Panc1 (cell line): ENCODE measurements at places on chromosomes 6 and 20.

DNA sequence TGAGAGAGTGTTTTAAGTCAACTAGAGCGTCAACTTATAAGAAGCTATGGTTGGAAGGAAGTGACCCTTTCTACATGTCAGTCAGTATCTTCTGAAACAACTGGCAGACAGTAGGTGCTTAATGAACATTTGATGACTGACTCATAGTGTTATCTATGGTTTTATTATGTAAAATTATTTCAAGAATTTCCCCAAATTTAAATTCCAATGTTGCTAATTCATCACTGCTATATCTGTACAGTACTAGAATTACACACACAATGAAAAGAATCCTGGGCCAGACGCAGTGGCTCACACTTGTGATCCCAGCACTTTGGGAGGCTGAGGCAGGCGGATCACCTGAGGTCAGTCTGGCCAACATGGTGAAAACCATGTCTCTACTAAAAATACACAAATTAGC, 721.4 kb upstream of the FLRT3 start:
- DNase-seq = no peak

GRCh38 chr20:17889226-17889625, 79.4 kb downstream of the SNX5 start:
- no peak for DNase-seq

GRCh38 chr6:74117113-74117512, 421.1 kb downstream of the CD109 start:
- no peak for DNase-seq

GRCh38 chr6:1435806-1436205, 46.4 kb downstream of the FOXF2 start:
- DNase-seq = no peak

DNA sequence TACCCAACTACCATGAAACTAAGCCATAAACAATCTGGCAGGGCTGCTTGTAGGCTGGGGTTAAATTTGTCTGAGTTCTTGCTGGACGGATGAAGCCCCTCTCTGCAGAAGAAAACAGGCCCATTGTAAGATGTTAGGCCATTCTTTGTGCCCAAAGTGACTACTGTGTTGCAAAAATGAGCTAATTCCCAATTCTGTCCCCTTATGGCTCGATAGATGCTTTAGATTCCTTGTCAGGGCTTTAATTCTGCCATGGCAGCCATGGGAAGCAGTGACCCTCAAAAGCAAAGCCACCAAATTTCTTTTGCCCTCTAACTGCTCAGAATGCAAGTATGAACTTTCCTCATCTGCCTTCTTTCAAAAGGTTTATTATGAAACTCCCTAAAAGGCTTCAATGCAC, 45.2 kb downstream of the LAMA4 start:
- DNase-seq = no peak

DNA sequence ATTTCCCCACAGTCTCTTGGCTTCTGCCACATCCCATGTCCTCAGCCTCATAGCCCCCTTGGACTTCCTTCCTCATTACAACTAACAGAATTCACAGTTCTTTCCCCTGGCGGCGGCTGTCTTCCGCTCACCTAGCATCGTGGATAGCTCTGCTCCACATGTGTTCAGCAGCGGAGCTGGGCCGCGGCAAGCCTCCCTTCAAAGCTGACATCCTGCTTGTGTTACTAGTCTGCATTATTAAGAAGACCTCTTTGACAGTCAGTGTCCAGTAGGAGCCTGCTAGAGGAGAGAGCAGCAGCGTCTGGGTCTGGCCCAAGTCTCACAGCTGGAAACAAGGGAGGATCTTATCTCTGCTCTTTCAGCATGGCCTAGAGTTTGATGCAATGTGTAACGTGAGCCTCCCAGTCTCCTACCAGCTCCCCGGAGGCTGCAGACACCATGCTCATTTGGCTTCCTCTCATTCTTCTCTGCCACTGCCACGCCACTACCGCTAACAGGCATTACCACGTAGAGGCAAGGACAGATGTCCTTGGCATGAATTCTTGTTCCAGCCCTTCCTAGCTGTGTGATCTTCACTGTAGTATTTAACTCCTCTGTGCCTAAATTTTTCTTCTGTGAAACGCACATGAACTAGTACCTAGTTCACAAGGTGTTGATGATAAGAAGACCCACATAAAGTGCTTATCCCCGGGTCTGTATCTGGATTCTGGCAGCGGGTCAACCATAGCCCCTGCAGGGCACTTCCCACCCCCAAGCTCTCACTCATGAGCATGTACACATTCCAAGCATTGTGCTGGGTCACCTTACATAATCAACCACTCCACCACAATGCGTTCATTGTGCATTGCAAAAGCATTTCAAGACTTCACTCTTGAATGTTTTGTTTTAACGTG, 107.1 kb upstream of the BACH2 start:
- DNase-seq = no peak

- no peak for DNase-seq
Observed at GRCh38 chr6:152636021-152636608, 1.0 kb downstream of the SYNE1 start.

DNA sequence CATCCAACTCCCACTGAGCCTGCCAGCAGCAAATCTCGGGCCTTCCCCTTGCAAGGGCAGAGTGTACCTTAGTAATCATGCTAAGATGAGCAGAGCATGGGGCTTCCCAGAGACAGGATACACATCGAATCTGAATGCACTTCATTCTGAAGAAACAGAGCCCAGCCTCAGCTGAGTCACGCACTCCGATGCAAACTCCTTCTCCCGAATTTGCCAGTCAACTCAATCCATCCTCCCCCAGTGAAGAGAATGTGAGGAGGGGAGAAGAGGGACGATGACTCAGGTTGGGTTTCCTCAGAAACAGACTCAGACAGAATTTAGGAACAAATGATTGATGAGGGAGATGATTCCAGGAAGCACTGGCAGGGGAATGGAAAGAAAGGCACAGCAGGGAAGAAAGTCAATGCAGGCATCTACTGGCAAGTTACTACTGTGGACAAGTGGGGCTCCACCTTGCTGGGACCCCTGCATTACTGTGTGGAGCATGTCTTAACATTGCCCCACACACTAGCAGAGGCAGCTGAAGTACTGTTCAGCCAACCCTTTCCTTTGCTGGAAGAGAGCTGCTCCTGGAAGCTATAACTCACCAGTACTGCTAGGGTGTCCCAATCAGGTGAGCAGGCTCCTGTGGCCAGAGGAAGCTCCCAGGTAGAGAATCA, 251.6 kb downstream of the ADGB start:
- DNase-seq = no peak

GRCh38 chr6:8175046-8175777, 72.9 kb upstream of the EEF1E1 start:
- no peak for DNase-seq

DNA sequence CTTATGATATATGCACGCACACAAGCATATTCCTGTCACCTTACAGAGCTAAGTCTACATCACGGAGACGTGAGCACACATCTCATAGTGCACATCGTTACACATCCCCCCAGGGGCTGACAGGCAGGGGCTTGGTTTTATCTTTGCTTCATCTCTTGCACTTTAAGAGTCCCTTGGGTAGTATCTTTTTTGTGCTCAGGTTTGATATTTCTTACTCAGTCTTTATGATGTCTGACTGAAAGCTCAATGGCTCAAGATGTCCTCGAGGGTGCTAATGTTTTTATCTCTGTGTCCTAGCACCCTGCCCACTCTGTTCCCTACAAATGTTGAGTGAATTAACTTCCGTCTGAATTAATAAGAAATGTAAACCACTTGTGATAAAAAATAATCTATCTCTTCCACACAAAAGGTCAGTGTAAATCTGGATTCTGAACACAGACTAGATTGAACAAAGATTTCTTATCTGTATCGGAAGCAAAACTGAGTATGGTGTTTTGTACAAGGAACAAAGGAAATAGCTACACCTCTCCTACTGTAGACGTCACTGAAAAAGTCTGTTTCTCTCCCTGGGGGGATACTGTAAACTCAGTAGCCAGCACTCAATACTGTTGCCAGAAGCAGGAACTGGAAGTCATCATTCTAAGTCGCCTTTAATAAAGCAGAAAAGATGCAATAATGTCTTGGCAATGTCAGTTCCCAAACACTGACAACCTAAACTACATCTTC, 195.1 kb downstream of the PRKN start:
- DNase-seq = no peak

GRCh38 chr6:158647501-158647900, 2.4 kb upstream of the SYTL3 start:
- DNase-seq = no peak

DNA sequence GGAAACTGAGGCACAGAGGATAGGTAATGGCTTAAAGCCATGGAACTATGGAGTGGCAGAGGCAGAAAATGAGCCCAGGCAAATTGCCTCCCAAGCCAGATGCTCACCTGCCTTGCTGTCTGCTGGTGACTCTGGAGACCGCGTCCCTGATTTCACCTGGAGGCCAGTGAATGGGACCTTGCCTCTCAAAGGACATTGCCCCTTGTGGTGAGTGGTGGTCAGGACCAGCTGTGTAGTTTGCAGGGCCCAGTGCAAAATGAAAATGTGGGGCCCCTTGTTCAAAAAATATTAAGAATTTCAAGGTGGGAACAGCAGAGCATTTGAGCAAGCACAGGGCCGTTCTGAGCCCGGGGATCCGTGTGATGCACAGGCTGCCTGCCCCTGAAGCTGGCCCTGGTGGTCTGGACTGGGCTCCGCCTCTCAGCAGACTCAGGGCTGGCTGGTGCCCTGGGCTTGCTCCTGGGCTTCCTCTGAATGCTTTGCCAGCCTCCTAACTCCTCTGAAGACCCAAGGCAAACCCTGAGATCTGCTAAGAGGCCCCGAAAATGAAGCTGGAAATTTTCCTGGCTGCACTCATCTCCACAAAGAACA, 19.8 kb upstream of the KCNG1 start:
- no peak for DNase-seq

GRCh38 chr6:14861491-14861943, 384.4 kb upstream of the JARID2 start:
- DNase-seq = no peak

GRCh38 chr20:36344517-36345132, 38.5 kb downstream of the DLGAP4 start:
- DNase-seq = no peak

DNA sequence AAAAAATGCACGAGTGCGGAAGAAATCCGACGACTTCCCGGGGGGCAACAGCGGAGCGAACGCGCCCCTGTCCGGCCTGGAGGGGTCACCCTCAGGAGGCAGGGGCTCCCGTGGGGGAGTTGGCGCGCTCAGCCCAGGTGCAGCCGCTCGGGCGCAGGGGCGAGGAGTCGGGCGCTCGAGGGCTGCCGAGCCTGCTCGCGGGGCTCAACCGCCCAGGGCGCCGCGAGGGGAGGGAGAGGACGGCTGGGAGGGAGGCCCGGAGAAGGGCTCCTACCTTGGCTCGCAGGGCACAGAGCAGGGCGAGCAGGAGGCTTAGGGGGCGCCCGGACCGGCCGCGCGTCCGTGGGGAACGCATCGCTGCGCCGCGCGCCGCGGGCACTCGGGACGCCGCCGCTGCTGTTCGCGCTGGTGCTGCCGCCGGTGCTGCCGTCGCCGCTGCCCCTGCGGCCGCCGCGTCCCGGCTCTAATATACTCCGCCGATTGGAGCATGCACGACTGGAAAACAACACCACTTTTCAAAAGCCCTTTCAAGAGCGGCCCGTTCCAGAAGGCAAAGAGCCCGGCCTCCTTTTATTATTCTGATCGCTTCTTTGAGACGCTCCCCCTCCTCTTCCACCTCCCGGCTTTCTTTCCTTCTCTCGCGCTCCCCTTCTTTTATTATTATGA, 490 bp downstream of the JAG1 start:
- DNase-seq = no peak

DNA sequence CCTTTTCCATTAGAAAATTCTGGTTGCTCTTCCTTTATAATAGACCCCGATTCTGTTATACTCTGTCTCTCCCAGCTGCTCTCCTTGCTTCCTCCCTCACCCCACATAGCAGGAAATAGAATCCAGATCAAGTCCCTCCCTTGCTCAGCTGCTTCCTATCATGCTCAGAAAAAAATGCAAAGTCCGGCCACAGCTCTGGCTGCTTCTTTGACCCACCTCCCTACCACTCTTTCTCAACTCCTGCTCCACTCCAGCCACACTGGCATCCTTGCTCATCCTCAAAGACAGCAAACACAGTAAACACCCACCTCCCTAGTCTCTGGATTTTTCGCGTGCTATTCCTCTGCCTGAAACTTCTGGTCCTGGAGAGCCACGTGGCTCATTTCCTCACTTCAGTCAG, 9.1 kb upstream of the SLC22A16 start:
- DNase-seq = no peak

DNA sequence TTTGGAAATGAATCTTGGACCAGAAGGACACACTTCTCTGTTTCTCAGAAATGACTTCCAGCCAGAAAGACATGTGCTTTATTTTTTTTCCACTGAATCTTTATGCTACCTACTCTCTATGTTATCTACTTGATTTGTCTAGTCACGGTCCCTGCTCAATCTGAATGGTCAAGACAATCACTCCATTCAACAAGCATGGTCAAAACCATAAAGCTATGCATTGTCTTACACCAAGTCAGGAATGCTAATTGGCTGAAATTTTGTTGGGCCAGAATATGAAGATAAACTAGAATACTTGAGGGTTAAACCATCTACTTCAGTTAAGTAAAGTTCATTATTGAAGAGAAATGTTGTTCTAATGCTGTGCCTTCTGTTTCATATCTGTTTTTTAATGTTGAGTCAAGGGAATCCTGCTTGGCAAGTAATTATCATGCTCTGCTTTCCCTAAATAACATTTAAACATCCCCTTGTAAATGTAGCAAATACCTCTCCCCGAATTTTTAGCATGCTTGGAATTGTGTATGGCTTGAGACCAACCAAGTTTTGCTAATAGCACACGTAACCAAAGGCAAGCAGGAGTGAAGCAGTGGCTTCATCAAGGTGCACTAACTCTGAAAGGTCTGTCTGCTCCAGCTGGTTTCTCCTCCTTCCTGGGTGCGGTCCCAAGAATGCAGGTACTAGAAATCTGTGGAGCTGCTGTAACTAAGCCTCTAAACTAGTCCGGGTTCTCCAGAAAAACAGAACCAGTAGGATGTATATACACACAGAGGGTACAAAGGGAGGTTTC, 190.3 kb upstream of the CDYL start:
- no peak for DNase-seq

GRCh38 chr6:145428706-145429105, 306.6 kb downstream of the EPM2A start:
- DNase-seq = no peak

GRCh38 chr20:10478930-10479329, 43.8 kb downstream of the SLX4IP start:
- no peak for DNase-seq

DNA sequence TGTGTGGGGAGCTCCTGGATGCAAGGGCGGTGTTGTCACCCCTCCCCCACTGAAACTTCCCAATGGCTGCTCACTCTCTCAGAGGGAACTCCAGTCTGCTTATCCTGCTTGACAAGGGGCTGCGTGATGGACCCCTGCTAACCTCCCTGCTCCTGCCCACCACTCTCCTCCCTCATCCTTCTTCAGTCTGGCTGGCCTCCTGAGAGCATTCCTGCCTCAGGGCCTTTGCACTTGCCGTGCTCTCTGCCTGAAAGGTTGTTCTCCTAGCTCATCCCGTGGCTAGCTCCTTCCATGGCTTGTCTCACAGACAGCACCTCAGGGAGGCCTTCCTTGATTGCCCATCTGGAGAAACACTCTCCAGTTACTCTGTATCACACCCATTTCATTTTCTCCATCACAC, 73.9 kb upstream of the ZNFX1 start:
- no peak for DNase-seq

- DNase-seq = no peak
Observed at GRCh38 chr20:63740627-63741353, 1.2 kb downstream of the SLC2A4RG start.

- no peak for DNase-seq
Observed at GRCh38 chr20:20795119-20795518, 82.7 kb upstream of the RALGAPA2 start.
